ENCODE measurements at places on chromosomes 5 and 9.

- no peak for DNase-seq
These were observed 2.1 kb downstream of the CACNA1B start for GRCh38 chr9:137879566-137880150.

DNA sequence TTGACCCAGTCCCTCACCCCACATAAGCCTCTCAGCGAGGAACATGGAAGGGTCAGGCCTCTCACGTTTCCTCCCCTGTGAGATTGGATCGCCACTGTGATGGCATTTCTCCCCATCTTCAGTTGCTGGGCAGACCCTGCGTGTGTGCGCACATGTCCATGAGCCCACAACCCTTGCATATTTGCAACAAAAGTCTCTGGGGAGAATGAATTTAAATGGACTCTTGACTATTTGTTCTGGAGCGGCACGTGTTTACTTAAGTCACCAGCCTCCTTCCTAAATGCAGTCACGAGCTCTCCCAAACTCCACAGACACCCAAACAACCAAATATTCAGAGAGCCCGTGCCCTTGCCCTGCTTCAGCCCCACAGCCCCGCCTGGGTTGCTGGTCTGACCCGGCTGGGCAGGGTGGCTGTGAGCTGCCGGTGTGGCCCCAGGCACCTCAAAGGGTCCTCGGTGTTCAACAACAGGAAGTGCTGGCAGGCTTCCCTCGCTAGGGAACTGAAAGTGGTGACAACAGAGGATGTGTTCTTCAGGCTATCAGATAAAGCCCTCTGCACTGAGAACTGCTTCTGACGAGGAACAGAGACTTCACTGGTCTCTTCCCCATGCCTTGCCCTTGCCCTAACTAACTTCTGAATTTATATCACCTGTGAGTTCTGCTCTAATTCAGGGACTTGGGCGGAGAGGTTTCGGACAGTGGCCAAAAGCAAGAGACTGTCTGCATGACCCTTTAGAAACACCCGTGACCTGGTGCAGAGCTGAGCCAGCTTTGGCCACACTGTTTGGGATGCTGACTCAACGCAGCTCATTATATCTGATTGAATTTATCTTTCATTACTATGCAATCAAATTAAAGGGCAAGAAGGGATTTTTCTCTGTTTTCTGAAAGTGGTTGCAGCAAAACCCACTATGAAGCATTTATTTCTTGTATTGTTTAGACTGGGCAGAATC is 19.2 kb upstream of the CD180 start:
- DNase-seq, result peak; percentile 49

DNA sequence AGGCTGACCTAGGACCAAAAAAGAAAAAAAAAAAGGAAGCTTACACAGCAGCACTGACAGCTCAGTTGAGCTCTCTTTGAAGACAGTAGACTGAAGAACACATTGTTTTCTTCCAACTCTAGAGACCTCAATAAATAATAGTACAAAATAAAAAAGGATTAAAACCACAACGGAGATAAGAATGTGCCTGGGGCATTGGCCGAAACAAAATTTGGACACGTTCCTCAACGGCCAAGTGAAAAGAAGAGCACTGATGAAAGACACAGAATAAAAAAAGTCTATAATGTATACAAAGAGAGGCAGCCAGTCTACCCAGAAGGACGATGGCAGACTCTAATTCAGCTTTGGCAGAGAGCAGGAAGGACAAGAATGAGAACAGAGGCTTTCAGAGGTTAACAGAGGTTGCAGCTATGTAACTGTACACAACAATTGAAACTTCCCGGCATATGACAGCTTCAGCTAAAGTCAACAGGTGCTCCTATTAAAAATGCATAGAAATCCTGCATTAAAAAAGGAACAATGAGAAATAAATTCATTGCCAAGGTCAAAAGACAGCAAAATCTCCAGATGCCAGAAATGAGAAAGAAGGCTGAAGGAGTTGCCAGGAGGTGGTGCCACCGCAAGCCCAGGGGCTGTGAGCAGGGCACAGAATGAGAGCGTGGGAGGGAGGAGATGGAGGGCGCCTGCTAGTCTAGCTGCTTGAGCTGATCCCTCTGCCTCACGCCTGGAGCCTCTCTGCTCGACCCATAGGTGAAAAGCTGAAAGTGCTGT is 113.9 kb downstream of the DCP2 start:
- no peak for DNase-seq

GRCh38 chr5:68729678-68730077 is 364.1 kb upstream of the SLC30A5 start:
- DNase-seq, result no peak

DNA sequence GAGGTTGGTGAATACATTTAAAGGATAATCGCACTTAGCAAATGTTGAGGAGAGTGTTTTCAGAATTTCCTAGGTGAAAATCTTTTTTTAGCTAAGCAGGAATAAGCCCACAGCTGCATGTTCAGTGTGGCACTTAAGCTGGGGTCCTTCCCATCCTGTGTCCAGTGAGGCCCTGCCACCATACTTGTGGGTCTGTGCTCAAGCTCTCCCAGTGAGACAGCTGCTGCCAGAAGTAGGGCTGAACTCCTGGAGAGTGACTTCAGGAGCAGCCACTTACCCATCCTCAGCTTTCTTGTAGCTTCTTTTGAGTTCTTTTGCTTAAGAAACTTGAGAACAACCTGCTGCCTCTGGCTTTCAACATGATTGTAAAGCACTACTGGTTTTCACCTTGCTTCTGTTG is 110.0 kb upstream of the DHFR start:
- DNase-seq, result no peak

GRCh38 chr5:38448568-38449350 is 107.7 kb downstream of the LIFR start:
- no peak for DNase-seq

GRCh38 chr5:158414780-158415179 is 555.8 kb upstream of the CLINT1 start:
- DNase-seq, result no peak
